ENCODE measurements at places on chromosomes 2 and 18.
A peak's percentile ranks its signal among the peaks of the same experiment; 100 is the strongest.

DNA sequence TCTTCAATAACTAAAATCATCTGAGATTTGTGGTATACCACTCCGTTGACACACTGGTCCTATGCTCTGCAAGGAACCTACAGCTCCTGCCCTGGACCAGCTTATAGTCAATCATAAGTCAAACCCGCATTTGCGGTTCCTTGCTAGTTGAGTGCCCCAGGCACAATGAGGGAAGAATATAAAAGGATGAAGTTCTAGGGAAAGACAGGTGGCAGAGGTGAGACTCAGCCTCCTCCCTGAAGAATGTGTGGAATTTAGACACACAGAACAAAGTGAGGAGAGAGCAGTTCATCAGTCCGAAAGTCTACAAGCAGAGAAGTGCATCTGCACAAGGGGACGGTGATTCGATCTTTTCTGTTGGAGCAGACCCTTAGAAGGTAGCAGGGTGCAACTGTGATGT, 615.0 kb upstream of the FANCL start:
- no peak for DNase-seq

DNA sequence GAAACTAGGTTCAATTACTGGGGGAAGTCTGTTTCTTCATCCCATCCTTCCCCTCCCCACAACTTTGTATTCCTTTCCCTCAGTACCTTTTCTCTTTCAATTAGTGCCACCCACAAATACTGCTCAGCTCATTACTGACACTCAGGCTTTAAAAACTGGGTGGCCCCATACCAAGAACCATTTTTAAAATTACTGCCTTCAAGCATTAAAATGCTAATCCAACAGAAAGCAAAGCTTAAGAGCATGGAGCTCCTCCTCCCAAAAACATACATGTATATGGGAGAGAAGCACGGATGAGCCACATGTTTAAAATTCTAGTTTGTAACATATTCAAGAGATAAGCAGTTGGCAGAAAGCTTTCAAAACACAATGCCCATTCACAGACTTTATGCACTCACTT, 44.0 kb downstream of the IRS1 start:
- DNase-seq: no peak

- DNase-seq: peak; percentile 23
Measured at GRCh38 chr2:105744909-105745853, at the start of gene NCK2. Gene NCK2 (plus strand): TSS chr2:105744912. CDS start chr2:105855064, 110,152 bp downstream.

DNA sequence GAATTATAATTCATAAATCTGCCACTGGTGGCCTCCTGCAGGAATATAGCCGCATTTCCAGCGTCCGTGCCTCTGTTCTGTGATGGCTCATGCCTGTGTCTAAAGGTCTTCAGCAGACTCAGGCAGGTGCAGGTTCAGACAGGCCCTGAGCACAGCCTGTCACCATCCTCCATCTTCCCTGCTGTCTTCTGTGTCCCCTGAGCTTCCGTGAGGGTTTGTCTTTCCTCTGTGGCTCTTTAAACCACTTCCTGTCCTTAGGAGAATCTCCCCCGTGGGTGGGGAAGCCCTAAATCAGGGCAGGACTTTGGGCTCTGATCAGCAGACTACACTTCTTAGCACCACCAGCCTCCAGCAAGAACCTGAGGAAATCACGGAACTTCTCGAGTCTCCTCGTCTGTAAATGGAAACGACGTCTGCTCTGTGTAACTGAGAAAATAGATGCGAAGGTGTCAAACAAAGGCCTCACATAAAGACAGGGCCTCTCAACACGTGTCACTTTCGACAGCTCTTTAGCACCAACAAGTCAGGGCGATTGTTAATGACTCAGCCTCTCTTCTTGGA, 24.1 kb upstream of the NFATC1 start:
- DNase-seq: no peak

DNA sequence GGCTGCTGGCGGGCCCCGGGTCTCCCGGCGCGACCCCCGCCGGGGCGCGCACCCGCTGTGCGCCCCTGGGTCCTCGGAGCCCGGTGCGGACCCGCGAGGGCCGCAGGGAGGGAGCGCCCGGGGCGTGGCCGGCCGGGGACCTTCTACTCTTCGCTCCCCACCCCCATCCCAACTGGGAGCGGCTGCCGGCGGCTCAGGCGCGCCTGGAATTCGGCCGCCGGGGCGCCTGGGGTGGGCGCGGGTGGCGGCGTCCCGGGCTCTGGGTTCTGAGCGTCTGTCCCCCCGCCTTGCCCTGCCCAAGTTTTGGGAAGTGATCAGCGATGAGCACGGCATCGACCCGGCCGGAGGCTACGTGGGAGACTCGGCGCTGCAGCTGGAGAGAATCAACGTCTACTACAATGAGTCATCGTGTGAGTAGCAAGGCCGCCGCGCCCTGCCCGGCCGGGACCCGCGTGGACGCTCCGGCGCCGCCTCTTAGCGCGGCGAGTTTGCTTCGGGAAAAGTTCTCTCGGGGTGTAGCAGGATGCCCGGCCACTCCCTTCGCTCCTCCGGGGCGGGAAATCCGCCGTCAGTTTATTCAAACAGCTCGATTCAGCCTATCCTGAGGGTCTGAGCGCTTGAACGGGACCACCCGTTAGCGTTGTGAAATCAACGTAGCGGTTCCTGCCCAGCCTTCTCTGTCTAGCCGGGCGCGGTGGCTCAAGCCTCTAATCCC, 502 bp downstream of the TUBB6 start:
- DNase-seq: peak; percentile 92

- no peak for DNase-seq
Measured at GRCh38 chr2:223166983-223167650, 115.1 kb downstream of the KCNE4 start.

DNA sequence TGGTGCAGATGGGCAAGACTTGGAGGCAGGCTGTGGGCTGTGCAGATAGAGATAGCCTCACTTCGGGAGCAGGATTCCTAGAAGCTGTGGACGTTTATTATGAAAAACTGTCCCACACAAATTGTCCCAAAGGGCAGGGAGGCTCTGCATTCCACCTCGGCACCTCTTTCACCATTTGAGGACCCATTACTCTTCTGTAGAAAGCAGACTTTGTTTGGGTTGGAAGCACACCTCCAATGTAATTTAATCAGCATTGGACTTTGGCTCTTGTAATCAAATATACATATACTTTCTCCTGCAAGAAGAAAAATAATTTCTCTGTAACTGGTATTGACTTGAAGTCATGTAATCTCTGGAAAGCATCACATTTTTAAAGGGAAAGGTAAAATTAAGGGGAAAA, 8.5 kb downstream of the ONECUT2 start:
- DNase-seq: no peak

GRCh38 chr2:21571686-21572085, 447.9 kb downstream of the TDRD15 start:
- no peak for DNase-seq

DNA sequence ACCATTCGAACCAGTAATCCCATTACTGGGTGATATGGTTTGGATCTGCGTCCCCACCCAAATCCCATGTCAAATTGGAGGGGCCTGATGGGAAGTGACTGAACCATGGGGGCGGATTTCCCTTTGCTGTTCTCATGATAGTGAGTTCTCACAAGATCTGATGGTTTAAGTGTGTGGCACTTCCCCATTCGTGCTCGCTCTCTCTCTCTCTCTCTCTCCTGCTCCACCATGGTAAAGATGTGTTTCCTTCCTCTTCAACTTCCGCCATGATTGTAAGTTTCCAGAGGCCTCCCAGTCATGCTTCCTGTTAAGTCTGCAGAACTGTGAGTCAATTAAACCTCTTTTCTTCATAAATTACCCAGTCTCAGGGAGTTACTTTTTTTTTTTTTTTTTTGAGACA, 62.6 kb downstream of the NBAS start:
- no peak for DNase-seq

- no peak for DNase-seq
Measured at GRCh38 chr2:156470975-156471583, 34.9 kb downstream of the GPD2 start.

GRCh38 chr2:240024766-240025165, 376 bp downstream of the NDUFA10 start:
- no peak for DNase-seq

GRCh38 chr2:212958133-212958532, 193.3 kb downstream of the IKZF2 start:
- no peak for DNase-seq

DNA sequence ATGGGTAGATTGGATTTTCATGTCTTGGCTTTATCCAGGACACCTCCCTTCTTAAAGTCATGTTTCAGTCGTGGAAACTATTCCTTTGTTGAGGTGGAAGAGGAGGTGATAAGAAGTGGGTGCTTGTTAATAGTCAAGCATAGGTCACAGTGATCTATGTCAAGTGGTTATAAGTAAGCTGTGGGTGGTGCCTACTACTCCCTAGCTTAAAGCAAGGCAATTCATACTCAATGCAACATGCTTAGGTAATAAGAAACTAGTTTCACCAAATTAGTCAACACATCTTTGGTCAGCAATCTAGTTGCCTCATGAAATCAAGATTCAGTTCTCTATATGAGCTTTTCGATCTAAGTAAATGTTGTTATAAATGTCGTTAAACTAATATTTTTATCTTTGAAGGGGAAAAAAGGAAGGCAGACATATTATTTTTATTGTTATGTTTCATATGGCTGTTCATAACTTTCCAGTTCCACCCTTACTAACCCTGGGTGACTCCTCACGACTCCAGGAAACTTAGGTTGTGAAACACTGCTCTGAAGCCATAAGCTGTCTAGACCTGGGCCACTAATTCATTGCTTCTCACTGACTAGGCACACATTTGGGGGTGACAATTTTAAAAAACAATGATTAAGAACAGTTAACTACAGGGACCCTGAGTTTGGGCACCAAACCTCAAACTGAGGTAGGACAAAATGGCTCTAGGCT, 5.8 kb upstream of the ABCB11 start:
- no peak for DNase-seq

GRCh38 chr2:60954139-60954538, 63.4 kb upstream of the PEX13 start:
- DNase-seq: no peak

GRCh38 chr2:105390454-105390853, 8.4 kb downstream of the FHL2 start:
- DNase-seq: no peak

- no peak for DNase-seq
Measured at GRCh38 chr2:176566961-176567360, 297.7 kb downstream of the MTX2 start.

DNA sequence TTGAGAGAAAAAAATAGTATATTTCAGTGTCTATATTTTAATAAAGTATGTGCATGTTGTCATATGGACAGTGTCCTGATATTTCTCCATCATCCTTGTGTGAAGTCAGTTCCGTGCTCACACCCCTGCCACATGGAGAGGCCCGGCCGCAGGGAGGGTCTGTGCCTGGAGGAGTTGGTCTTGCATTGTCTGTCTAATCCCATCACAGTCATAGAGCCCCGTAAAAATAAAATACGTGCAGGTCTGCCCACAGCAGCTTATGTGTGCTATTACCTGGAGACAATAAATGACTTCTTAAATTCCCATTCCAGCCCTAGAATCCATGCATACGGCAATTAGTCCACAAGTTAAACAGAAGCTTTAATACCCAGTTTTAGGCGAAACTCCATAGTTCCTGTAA, 20.1 kb downstream of the MAPRE2 start:
- no peak for DNase-seq

- DNase-seq: peak; percentile 34
Measured at GRCh38 chr2:235793163-235793752, 299.4 kb downstream of the AGAP1 start.

DNA sequence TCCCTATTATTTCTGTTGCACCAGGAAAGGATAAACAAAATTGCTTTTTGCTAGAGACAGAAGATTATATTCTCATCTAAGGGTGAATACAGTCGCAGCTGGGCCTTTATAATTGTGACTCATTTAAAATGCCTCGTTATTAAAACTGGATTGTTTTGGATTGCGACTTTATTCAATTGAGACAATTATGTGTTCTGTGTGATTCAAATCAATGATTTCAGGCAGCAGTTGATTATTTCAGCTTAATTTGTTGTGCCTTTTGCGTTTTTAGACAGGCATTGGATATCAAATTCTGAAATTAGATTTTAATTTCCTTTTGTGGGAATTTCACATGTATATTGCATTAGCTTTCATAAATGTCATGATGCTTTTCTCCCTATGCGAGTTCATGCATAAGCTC, 778.1 kb upstream of the SOX11 start:
- no peak for DNase-seq

DNA sequence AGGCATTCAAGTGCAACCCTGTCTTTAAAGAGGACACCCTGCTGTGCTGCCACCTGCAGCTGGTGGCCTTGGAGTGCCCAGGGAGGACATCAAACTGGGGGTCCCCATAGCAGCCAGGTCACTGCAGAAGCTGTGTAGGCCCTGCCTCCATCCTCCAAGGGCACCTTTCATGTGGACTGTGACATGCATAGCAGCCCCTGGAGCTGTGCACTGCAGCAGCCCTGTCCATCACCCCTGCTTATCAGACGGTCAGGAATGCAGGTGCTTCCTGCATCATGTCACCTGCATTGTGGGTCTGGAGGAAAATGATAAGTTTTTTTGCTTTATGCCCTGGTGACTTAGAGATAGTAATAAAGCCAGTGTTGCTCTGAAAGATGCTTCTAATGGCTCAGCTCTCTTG, 155.7 kb downstream of the DYSF start:
- DNase-seq: no peak

DNA sequence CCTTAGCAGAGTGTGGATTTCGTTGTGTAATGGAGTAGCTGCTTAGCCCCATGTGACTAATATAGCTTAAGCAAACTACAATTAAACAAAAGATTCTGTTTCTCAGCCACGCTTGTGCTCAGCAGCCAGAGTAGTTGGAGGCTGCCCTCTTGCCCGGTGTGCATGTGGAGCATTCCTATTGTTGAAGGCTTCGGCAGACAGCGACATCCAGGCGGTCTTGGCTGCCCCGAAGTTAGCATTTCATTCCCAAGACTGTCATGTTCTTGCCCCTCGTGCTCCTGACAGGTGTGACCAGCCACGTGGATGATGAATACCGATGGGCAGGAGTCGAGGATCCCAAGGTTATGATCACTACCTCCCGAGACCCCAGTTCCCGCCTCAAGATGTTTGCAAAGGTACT, 2.4 kb downstream of the IMP4 start:
- DNase-seq: no peak

DNA sequence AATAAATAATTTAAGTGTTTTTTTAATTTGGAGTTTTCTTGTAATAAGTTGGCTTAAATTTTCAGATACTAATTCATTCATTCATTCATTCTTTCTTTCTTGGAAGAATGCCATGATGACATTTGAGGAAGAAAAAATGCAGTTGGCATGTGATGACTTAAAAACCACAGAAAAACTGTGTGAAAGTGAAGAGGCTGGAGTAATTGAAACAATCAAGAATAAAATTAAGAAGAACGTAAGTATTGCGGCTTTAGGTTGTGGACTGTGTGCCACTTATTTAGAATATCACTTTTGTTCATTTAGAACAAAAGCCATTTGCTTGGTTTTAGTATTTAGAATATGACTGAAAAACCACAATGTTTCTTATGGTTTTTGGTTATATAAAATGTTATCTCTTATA, 51.4 kb downstream of the TTC39C start:
- DNase-seq: no peak
